ENCODE measurements at places on chromosomes 16 and 17.

DNA sequence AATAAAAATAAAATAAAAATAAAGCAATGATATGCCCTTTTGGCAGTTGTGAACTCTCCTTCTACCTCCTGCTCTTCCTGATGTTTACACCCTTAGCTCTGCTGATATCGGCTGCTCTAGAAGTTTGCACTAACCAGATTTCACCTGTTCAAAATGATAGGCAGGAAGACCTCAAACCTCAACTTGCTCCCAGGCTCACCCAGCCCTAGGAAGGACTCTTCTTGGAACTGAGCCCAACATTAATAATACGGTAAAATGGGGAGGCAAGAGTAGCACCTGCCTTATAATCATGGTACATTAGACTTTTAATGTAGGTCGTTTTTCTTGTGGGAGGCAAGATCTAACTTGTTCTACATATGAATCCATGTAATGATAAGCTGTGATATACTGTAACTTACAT lies 61.2 kb upstream of the MED13 start:
- DNase-seq = no peak

DNA sequence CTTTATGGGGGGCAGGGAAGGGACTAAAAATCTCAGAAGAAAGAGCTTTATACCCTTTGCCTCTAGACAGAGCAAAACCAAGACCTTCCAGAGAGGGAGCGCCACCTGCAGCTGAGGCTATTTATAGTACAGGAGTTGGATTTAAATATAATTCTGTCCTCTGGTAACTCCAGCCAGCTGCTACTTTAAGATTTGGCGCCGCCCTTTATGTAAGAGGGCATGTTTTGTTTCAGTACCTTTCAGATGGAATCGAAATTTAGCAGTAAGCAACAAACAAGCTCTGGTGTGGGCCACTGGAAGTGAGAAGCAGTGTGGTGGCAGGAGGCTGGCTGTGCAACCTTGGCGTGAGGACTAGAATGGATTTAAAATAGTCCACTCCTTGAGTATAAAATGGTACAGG lies 5.2 kb upstream of the GUCY2D start:
- no peak for DNase-seq

DNA sequence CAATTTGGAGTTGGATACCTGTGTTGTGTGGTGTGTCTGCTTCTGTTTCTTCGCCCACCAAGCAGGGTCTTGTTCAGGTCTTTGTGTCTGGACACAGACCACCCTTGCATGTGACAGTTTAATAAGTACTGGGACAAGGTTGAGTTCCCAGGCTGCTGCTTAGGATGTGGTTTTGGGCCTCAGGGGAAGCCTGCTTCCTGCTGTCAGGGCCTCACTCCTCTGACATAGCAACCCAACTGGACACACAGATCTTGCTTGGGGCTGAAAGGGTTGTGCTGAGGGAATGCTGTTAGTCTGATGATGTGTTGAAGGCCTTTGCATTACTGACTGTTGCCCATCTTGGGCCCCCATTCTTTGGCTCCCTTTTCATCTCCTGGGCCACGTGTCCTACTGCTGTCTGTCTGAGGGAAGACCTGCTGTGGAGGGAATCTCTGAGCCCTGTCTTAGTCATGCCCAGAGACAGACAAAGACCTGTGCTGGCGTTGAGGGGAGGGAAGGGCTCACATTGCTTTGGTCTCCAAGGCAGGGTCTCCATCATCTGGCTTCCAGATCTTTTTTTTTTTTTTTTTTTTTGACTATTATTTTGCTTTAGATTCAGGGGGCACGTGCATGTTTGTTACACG lies 4.7 kb upstream of the TGFB1I1 start:
- DNase-seq = no peak

- no peak for DNase-seq
Measured at GRCh38 chr17:74396567-74396966, 29.3 kb downstream of the GPR142 start.

GRCh38 chr16:86293906-86294305 lies 216.4 kb upstream of the FOXF1 start:
- no peak for DNase-seq

DNA sequence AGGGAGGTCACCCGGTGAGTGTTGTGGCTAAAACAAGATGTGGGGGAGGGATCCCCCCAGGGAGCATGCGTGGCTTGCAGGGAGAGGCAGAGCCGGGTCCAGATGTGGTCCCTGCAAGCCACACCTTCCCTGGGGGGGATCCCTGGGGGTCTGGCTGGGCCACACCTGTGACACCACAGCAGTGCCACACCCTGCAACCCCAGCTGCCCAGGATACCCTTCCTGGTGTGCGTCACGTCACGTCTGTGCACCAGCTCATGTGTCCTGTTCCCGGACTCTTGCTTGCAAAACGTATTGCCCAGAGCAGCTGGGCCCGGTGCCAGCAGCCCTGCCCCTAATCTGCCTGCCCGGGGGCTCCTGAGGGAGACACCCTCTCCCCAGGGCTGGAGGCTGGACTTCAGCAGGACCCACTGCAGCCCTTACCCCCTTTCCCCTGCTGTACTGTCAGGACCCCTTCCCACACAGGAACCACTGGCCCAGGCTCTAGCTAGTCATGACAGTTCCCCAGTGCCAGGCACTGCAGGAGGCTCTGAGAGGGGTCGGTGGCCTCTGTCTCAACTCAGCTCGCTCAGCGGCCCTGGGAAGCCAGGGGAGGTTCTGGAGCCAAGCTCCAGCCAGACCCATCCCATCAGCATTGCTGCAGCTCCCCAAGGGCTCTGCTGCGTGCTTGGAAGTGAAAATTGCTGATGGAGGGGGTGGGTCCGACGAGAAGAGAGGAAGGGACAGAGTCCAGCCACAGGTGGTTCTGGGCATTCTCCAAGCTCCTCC lies 25.8 kb upstream of the ACSF3 start:
- DNase-seq = no peak

GRCh38 chr16:8641671-8642070 lies 20.2 kb downstream of the METTL22 start:
- DNase-seq = no peak

DNA sequence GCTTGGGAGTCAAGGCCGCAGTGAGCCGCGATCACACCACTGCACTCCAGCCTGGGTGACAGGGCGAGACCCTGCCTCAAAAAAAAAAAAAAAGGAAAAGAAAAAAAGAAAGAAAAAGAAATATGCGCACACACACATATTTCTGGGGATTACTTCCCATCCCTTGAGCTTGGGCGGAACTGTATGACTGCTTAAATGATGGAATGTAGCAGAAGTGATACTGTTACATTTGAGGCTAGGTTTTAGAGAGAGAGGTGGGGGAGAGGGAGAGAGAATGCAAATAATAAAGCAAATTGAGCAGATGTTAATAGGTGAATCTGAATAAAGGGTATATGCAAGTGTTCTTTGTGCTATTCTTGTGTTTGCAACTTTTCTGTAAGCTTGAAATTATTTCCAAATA lies 12.0 kb upstream of the USP32 start:
- no peak for DNase-seq

DNA sequence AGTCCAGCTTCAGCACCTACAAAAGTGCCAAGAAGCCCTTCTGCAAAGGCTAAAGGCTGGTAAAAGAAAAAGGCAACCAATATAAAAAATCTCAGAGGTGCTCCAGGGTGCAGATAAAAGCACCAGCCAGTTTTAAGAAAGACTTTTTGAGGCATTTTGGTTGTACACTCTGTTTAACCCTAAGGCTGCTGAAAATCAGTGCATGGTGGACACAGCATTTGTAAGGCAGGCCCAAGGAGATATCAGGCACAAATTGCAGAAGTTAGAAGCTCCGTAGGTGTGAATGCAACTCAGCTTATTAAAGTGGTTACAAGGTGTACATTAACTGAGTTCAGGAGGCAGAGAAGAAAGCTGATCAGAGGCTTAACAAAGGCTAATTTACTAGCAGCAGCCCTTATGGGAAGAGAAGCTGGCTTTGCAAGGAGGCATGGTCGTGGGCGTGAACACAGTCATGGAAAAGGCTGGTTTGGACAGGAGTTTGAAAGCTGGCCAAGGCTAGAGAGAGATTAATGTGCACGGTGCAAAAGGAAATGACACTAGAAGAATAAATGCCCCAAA lies 21.1 kb downstream of the ACSM1 start:
- DNase-seq = no peak

DNA sequence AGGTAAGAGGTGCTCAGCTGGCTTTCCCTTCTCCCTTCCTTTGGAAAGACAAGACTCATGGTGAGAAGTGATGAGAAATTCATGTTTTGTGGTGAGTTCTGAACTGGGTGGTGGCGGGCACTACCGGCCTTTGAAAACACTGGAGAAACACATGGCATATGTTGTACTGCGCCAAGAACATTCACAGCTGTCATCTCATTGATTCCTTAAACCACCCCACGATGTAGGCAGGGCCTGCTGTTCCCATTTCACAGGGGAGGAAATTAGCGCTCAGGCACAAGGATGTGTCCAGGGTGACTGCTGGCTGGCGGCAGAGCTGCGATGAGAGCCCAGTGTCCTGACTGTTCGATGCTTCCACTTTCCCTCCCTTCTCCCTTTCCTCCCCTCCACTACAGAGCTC lies 1.6 kb upstream of the DOC2B start:
- DNase-seq = no peak

GRCh38 chr16:50745940-50746339 lies 4.1 kb downstream of the CYLD start:
- DNase-seq = no peak

DNA sequence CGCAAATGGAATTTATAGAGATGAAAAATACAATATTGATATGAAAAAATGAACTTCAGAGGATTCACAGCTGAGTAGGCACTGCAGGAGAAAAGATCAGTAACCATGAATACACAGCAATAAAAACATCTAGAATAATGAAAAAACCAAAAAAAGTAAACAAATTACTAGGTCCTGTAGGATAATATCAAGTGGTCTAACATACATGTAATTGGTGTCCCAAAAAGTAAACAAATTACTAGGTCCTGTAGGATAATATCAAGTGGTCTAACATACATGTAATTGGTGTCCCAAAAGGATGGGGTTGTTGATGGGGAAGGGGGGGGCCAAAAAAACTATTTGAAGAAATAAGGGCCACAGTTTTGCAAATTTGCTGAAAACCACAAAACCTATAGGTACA lies 43.4 kb downstream of the ZNF18 start:
- DNase-seq = no peak

- no peak for DNase-seq
Measured at GRCh38 chr16:83224642-83225041, 583.1 kb upstream of the HSBP1 start.

DNA sequence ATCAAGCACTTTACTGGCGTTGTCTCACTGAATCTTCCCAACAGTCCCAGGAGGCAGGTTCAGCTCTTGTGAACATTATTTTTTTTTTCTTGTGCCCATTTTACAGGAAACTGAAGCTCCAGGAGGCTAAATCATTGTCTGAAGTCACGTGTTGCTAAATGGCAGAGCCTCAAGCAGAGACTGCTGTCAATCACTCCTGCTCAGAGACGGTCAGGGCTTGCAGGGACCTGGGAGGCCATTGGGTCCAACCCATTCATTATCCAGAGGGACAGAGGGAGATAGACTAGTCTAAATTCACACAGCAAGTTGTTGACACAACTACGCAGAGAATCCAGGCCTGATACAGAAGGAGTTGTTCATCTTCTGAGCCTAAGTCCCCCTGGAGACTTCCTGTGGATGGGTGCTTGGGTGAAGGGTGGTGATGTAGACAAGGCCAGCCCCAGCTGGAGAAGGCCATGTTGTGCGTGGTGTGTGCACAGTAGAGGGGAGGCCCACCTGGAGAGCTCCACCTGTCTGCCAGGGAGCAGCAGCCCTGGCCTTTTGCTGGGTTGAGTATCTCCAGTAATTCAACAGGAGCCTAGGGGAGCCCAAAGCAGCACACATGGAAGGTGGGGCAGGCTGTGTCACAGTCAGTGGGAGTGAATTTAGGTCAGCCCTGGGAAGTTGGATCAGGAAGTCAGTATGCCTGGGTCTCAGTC lies 24.3 kb upstream of the C1QL1 start:
- DNase-seq = no peak

GRCh38 chr17:81440511-81441244 lies 45.4 kb downstream of the BAHCC1 start:
- no peak for DNase-seq

- DNase-seq = no peak
Measured at GRCh38 chr17:73480740-73481139, 163.5 kb downstream of the SDK2 start.

- DNase-seq = no peak
Measured at GRCh38 chr16:19173649-19174383, 5.8 kb downstream of the SYT17 start.

DNA sequence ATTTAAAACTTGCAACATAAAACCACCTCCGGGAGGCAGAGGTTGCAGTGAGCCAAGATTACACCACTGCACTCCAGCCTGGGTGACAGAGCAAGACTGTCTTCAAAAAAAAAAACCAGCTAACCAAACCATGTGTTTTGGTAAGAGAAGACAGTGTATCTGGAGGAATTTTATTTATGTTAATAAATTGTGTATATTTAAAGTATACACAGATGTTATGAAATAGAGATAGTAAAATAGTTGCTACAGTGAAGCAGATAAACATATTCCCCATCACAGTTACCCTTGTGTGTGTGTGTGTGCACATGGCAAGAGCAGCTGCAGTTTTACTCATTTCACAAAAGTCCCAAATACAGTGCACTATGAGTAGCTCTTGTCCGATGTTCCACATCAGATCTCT lies 54.8 kb upstream of the CRISPLD2 start:
- no peak for DNase-seq

DNA sequence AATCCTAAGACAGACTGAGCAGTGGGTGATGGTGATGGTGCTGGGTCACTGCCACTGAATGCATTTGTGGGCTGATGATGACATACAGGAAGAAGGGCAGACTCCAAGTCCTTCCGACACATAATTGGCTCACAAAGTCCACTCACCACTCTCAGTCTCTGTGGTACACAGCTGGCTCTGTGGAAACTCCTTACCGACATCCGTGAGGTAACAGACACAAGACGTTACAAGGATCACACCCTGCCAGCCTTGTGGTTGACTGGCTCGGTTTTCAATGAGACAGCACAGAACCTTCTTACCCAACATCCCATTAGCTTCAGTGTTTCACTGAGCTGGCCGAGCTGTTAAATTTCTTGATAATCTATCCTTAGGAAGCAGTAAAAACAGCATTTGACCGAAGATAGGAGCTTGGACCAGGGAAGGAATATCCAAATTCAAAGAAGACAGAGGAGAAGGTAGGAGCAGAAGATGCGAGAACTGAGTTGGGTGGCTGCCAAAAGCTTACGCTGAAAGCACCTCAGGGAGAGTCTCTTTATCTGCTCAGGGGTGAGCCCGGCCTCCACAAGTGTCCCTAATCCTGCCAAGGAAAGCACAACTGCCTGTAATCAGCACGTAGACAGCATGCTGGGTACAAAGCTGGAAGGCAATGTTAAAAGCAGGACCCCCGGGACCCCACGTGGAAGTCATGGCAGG lies 5.5 kb upstream of the MXRA7 start:
- no peak for DNase-seq

- no peak for DNase-seq
Measured at GRCh38 chr16:31916056-31916488, 42.5 kb downstream of the ZNF267 start.

- DNase-seq = no peak
Measured at GRCh38 chr16:65698791-65699321, 577.0 kb upstream of the CDH11 start.
